ENCODE measurements at places on chromosomes 7 and 10. TPM values are rescaled to one million over a fixed set of nuclear protein-coding genes. Genes with fewer than 3 reads are reported as not detected.

- no peak for DNase-seq
Observed at GRCh38 chr10:5776136-5776880, 36.9 kb downstream of the GDI2 start.

- DNase-seq = peak; percentile 80
Observed at GRCh38 chr10:130737621-130738020, 573.9 kb downstream of the TCERG1L start.

CHST12 gene
- 7.7 TPM for polyA plus RNA-seq

- no peak for DNase-seq
Observed at GRCh38 chr10:84743483-84743882, 415.1 kb downstream of the CCSER2 start.

MYL10 gene
- not detected for polyA plus RNA-seq

- no peak for DNase-seq
Observed at GRCh38 chr7:38660427-38661099, 29.4 kb upstream of the AMPH start.

TDRD1 gene
- not detected for polyA plus RNA-seq

RPEL1 gene
- polyA plus RNA-seq = 0.19 TPM

All from renal cortex interstitium (tissue), 15 donors.